ENCODE measurements at places on chromosomes 4 and X.

GRCh38 chr4:27308379-27308778, 447.7 kb downstream of the STIM2 start:
- no peak for DNase-seq

DNA sequence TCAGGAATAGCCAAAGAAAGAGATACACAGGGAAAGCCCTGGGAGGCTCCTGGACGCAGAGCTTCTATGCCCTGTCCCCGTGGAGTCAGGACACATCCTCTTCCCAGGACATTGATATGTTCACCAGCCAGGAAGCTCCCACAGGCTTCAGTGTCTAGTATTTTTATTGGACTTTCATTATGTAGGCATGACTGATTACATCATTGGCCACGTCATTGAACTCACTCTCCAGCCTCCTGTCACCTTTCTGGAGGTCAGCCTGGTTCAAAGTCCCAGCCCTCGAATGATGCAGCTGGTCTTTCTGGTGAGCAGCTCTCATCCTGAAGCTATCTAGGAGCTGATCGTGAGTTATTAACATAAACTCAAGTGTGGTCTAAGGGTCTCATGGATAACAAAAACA, 104.1 kb downstream of the CPEB2 start:
- DNase-seq = no peak

- DNase-seq = no peak
Observed at GRCh38 chrX:48883729-48884128, 13.8 kb downstream of the TIMM17B start.

DNA sequence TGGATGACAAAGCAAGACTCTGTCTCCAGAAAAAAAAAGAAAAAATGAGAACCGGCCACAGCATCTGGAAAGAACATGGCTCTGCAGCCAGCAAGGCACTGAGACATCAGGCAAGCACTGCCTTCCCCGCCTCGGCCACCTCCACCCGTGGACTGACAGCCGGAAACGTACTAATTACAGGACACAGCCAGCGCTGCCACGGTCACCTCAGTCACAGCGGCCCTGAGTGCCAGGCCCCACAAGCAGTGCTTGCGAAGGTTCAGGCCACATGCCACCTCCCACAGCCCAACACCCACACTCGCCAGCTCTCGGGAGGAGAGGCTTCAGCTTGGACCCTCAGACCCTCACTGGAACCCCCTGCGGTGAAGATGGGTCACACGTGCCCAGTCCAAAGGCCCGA, 16.8 kb downstream of the FAM53A start:
- no peak for DNase-seq

GRCh38 chr4:11592276-11592675, 163.6 kb upstream of the HS3ST1 start:
- DNase-seq = no peak

- DNase-seq = no peak
Observed at GRCh38 chr4:15873117-15873516, 65.4 kb downstream of the FGFBP1 start.

- no peak for DNase-seq
Observed at GRCh38 chrX:115030625-115031024, 13.2 kb upstream of the IL13RA2 start.

- no peak for DNase-seq
Observed at GRCh38 chrX:30615229-30615628, 37.7 kb upstream of the TASL start.

DNA sequence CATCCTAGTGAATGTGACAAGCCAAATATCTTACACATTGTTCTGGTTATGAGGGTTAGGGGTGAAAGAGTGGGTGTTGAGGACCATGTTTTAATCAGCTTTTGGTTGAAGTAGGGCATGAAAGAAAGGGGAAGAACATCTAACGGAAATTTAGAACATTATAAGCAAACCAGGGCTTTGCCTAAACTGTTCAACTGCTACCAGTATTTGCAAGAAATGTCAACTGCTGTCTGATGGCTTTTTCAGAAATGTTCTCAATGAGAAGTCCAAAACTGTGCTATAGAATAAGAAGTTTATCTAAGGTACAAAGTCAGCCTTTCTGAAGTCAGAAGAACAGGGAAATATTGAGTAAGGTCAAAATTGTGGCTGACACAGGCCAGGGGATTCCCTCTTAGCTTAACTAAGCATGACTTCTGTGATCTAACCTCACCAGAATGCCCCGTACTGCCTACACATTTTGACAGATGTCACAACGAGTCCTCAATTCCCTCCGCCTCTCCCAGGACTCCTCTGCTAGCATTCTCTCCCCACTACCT, 67.1 kb downstream of the DTHD1 start:
- DNase-seq = no peak

GRCh38 chr4:39937683-39938268, 39.9 kb downstream of the PDS5A start:
- DNase-seq = no peak

DNA sequence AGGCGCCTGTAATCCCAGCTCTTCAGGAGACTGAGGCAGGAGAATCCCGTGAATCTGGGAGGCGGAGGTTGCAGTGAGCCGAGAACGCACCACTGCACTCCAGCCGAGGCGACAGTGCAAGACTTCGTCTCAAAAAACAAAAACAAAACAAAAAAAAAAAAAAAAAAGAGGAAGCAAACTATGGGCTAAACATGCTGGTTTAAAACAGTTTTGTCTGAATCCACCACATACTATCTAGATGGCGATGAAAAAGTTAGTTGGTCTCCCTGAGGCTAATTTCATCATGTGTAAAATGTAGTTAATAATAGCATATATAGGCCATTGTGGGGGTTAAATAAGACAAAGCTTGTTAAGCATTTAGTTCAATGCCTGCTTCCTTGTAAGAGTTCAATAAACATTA, 451.1 kb downstream of the RPA4 start:
- DNase-seq = no peak

- DNase-seq = no peak
Observed at GRCh38 chrX:30301963-30302362, 7.2 kb downstream of the NR0B1 start.

DNA sequence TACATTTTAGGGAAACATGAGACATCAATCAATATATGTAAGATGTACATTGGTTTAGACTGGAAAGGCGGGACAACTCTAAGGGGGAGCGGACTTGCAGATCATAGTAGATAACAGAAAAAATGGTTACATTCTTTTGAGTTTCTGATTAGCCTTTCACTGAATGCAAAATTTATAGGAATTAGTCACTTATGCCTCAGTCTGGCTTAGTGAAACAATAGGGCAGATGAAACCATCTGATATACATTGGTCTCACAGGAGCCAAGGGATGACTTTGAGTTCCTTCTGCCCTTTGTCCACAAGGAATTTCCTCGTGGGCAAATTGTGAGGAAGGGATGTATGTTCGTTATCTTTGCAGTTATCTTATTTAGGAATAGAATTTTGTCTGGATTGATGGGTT, 128.2 kb downstream of the ARSF start:
- DNase-seq = no peak

- peak; percentile 47 for DNase-seq
Observed at GRCh38 chrX:75989806-75990590, 182.9 kb upstream of the PBDC1 start.

DNA sequence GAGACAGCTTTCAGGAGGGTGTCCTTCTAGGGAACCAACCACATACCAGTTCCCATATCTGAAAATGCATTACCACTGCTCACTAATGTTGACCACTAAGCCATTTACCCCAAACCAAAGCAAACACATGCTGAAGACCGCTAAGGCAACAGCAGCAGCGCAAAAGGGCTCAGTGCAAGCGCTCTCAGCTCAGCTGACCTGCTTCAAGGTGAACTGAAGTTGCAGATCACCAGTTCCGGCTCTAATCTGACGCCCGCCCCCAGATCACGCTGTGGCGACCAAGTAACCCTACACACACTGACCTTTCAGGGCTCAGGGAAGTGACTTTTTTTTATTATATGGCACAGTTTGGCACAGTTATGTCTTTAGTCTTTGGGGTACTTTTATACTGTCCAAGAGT, 5.8 kb downstream of the MECP2 start:
- no peak for DNase-seq

DNA sequence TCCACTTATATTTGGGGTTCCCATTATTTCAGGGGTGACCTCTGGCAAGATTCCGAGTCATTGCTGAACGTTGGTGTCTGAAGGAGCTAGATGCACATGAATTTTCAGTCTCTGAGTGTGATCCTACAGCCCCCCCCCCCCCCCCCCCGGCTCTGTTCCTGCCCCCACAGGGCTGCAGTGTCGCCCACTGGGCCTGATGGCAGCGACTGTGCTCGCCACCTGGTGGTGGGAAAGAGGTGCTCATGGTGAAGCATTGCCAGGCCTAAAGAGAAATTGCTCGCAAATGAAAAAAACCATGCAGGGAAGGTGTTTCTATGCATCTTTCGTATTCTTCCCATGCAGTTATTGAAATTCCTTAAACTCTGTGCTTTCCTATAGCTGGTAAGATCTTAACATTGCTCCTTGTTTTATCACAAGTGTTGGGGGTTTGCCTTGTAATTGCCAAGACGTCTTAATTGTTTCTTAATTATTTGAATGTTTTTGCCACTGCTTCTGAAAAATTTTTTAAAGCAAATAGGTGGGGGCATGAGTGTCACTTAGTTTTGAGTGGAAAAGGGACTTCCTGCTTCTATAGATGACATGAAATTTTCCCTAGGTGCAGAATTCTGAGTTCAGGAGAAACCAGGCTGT, 63.2 kb downstream of the CLDN22 start:
- DNase-seq = peak; percentile 34

- peak; percentile 64 for DNase-seq
Observed at GRCh38 chr4:22356987-22357596, 158.8 kb downstream of the ADGRA3 start.

DNA sequence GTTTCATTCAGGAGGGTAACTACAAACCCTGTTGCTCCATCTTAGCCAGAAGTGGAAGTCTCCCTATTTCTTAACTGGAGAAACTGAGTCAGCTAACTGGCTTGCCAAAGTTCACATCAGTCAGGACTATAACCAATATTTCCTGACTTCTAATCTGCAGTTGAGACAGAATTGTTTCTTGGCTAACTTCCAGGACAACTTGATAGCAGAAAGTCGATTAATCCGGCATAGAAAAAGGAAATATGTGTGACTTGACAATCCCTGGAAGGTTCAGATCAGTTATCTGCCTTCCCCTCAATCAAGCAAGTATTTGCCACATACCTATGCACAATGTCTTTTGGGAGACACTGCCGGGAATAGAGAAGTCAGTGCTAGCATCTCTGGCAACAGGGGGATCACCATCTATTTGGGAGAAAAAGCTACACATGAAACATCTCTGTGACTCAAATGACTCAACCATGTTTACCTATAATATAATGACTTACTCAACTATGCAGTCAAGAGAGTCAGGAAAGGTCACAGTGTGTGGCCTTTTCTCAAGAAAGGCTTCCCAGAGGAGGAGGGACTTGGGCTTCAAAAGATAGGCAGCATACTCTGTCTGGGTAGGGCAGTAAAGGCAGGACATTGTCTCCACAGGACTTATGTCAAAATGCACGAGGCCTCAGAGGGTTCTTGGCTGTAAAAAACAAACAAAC, 12.4 kb upstream of the LONRF3 start:
- no peak for DNase-seq

GRCh38 chr4:123830930-123831329, 434.3 kb downstream of the SPRY1 start:
- no peak for DNase-seq

GRCh38 chrX:131262738-131263679, 26.1 kb downstream of the IGSF1 start:
- peak; percentile 54 for DNase-seq

- no peak for DNase-seq
Observed at GRCh38 chr4:110260299-110260698, 61.9 kb upstream of the ELOVL6 start.

GRCh38 chrX:20315140-20315539, 48.4 kb upstream of the RPS6KA3 start:
- DNase-seq = peak; percentile 6

Measured in MM.1S (cell line).